ENCODE measurements at places on chromosomes 1 and 21.

DNA sequence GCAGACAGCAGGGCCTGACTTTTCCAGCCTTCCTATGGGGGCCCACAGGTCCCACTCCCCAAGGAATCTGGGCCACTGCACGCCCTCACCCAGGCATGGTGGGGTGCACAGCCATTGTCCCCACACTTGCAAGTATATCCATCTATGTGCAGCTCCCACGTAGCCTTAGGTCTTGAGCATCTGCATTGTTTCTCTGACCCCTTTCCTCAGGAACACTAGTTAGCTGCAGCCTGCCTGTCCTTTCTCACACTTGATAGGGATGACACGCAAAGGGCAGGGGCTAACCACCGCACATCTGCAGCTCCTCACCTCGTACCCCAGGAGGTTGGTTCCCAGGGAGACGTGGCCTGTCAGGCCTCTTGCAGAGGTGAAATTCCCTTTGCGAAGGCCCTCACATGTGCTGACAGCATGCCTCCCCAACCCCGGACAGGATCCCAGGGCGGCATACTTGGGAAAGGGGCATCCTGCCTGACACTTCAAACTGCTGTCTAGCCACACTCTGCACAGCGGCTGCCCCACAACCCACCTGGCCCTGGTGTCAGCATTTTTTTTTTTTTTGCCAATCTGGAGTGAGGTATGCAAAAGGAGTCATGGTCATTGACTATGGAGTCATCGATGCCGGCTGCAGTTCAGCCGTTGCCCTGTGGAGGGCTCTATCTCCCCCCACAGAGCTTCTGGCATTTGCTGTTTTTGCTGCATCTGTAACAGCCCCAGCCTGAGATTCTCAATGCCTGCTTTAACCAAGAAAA is 5.0 kb downstream of the JMJD4 start:
- no peak for DNase-seq

GRCh38 chr21:42679319-42680057 is 26.1 kb downstream of the PDE9A start:
- DNase-seq, result no peak

DNA sequence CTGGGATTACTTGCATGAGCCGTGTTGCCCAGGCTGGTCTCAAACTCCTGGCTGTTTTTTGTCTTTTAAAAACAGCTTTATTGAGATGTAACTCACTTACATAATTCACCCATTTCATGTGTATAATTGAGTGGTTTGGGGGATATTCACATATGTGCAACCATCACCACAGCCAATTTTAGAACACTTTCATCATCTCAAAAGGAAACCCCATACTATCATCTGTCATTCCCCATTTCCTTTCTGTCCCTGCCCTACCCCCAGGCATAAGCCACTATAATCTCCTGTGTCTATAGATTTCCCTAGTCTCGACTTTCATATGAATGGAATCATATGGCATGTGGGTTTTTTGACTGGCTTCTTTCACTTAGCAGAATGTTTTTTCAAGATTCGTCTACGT is 43.3 kb downstream of the GPR137B start:
- DNase-seq, result no peak

DNA sequence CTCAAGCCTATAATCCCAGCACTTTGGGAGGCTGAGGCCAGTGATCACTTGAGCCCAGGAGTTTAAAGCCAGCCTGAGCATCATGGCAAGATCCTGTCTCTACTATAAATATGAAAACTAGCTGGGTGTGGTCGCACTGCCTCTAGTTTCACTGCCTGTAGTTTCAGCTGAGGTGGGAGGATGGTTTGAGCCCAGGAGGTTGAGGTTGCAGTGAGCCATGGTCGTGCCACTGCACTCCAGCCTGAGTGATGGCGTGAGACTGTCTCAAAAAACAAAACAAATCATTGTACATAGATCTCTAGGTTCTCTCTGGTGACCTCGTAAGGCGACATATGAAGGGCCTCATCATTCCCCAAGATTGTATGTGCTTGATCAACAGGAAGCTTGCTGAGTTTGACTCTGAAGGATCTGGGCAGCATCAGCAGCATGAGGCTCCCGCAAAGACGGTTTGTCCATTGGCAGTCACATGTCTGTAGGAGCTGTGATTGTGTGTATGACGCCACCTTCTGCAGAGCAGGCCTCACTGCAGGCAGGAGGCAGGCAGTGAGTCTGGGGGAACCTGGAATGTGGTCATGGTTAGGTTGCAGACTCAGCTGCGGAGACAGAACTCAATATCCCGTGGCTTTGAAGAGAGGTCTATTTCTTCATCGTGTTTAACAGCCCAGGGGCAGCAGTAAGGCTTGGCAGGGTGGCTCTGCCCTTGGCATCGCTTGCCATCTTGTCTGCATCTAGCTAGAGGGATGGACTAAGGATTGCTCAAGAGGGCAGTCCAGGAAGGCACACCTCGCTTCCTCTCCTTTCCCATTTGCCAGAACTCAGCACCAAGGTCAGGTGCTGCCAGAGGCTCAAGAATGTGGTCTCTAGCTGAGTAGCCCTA is 14.0 kb downstream of the ATP5PO start:
- DNase-seq, result no peak

GRCh38 chr21:24289539-24289938 is 1317.7 kb downstream of the MRPL39 start:
- no peak for DNase-seq

DNA sequence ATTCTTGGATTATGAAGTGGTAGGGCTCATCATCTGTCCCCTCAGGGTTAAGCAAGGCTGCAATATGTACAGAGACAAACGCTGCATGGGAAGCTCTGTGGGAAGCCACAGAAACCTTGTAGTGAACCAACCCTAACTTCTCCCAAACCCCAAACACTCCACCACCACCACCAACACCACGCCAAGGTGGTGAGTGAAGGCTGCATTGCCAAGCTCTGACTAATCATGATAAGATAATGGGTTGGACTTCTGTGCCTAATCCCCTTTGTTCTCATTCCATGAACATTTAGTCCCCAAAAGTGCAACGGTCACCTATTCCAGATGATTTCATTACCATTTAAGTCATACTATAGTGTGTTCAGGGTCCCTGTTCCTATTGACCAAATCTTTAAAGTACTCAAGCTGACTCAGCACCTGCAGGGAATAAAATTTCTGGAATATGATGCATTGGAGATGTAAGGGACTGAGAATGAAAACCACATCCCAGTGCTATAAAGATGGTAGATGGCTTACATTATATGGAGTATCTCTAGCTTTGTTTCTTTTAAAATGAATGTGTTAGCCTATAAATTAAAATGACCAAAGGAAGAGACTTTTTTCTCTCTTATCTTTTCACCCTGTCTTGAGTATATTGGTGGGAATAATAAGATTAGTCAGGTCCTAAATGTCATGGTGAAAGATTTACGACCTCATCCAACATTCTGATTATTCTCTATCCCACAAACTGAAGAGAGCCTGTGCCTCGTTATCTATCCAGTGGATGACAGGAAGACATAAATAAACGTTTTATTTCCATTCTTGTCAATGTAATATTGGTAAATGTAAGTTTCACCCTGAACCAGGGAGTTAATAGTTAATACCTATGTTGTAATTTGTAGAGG is 22.6 kb upstream of the PLD5 start:
- DNase-seq, result no peak

- DNase-seq, result no peak
Measured at GRCh38 chr21:42067531-42068255, 3.4 kb upstream of the UMODL1 start.

DNA sequence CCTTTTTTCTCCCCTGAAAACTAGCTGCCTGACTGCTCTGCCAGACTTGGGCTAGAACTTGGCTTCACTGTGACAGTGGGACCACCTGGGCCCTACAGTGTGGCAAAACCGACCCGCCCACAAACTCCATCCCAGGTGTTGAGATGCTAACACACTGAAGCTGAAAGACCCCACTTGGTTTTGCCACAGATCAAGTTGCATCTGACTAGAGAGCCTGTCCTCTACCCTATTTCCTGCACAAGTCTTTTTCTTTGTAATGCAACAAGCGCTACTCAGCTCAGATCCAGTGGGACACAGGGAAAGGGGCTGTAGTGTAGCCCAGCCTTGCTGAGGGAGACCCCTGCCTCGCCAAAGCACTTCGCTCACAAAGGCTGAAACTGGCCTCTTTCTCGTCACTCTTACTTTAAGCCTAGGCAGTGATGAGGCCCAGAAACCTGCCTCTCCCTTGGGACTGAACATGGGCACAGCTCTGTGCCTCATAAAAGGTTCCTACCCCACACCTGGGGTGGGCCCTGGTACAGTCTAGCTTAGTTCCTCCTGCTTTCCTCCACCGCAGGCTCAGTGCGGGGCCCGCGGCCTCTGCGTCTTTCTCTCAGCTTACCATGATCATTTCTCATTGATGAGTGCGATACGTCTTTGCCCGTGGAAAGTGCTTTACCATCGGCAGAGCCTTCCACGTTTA is 9.7 kb downstream of the ALPL start:
- DNase-seq, result no peak

- DNase-seq, result no peak
Measured at GRCh38 chr1:4676253-4676652, 21.8 kb downstream of the AJAP1 start.

GRCh38 chr1:45870500-45870899 is 67.1 kb downstream of the MAST2 start:
- DNase-seq, result no peak

DNA sequence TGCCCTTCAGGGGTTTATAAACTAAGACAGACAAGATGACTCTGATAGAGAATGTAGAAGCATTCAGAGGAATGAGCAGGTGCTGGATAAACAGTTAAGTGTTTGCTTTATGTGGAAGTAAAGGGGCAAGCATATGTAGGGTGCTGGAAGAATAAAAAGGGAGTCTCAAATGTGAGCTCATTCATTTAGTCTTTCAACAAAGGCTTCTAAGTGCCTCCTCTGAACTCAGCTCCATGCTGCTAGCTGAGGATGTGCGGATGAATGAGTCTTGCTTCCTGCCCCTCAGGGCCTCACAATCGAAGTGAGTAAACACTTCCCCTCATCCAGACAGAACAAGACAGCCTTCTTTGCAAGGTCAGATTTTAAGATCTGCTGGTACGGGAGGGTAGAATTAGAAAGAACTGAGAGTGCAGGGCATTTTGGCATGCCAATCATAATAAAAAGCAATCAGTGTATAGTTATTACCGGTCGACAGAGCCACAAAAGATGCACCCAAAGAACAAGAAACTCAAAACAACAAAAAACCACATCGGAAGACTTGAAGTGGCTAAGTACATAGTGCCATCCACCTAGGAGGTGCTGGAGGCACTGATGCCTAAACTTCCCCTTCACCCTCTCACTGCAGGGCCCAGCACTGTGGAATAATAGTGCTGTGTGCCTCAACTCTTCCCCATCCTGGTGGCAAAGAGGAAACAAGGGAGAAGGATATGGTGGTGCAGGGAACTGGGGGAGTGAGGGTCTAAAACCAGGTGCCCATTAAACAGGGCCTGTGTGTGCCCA is 69.8 kb downstream of the TNR start:
- DNase-seq, result no peak

GRCh38 chr1:222064388-222065211 is 322.7 kb upstream of the DUSP10 start:
- no peak for DNase-seq

DNA sequence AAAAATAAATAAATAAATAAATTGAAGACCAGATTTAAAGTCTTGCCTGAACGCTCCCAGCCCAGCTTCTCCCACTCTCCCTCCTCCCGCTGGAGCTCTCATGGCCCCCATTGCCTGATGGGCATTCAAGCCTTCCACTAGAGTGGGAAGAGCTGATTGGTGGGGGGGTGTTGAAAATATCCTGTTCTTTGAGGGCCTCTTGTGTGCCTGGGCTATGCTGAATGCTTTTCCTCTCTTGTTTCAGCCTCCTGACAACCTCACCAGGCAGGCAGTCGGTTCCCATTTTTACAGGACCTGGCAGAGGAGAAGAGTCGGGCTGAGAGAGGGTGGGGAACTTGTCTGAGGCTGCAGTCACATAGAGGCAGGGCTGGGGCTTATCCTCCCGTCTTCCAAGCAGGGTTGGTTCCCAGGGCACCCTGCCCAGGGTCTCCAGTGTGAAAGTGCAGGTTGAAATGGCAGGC is 59.2 kb upstream of the SSBP3 start:
- DNase-seq, result no peak

GRCh38 chr1:94125551-94126514 is 4.9 kb upstream of the ABCA4 start:
- no peak for DNase-seq

- peak; percentile 66 for DNase-seq
Measured at GRCh38 chr1:92080128-92080985, at the start of gene BTBD8. Gene BTBD8 (plus strand): TSS chr1:92080345. CDS start chr1:92080572, 227 bp downstream.

GRCh38 chr1:209493559-209493958 is 90.0 kb upstream of the CAMK1G start:
- DNase-seq, result no peak

GRCh38 chr1:115377411-115377810 is 39.4 kb upstream of the NGF start:
- no peak for DNase-seq

GRCh38 chr1:241061062-241061461 is 295.9 kb downstream of the RGS7 start:
- DNase-seq, result no peak

- DNase-seq, result no peak
Measured at GRCh38 chr1:147745271-147745670, 15.1 kb downstream of the GJA5 start.

DNA sequence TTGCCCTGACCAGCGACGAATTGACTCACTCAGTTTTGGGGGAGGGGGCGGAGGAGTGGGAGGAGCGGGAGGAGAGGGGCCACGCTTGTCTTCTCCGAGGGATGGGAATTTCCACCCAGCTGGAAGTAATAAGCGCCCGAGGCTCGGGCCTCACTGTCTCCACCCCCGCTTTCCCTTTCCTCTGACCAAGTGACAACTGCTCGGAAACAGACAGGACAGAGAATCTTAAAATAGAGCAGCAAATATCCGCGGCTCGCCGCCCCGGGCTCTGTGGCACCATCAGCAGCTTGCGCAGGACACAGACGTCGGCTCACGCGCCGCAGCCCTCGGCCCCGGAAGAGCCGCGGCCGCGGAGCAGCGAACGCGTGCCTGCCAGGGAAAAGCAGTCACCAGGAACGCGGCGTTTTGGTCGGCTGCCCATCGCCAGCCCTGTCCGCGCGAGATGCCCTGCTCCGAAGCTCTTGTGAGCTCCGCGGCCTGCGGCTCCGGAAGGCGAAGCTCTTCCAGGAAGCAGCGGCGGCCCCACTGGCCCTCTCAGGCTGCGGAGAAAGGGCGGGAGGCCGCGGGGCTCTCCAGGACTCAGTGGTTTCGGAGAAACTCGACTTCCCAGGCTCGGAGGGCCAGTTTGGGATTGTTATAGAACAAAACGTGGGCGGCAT is 10.7 kb upstream of the RGS16 start:
- DNase-seq, result peak; percentile 64

GRCh38 chr1:15180945-15181523 is 27.5 kb downstream of the TMEM51 start:
- no peak for DNase-seq

Data from stimulated activated CD8-positive, alpha-beta memory T cell treated with anti-CD3 and anti-CD28 coated beads, Interleukin-2, amount 100 ng/mL, for 48 hours (primary cell).